Kidney epithelial cell (primary cell): ENCODE measurements at places on chromosomes 3 and 15.

- no peak for DNase-seq
These were observed 17.8 kb downstream of the PLD1 start for GRCh38 chr3:171792531-171792930.

DNA sequence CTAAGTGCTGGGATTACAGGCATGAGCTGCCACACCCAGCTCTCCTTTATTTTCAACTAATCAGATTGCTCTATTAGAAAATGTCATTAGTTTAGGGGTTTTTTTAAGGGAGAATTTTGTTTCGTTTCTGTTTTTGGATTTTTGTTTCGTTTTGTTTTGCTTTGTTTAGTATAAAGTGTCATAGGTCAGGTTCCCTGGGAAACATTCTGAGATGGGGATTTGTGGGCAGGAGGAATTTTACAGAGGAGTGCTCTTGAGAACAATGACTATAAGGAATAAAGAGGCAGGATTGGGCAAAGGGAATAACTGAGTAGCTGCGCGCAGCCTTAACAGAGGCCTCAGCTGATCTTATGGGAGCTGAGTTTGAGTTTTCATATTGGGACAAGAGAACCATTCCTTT lies 86.8 kb upstream of the NR2F2 start:
- no peak for DNase-seq

- DNase-seq = no peak
These were observed 2.7 kb downstream of the RAB8B start for GRCh38 chr15:63191895-63192618.

- DNase-seq = no peak
These were observed 13.2 kb upstream of the PCSK6 start for GRCh38 chr15:101502572-101503295.

DNA sequence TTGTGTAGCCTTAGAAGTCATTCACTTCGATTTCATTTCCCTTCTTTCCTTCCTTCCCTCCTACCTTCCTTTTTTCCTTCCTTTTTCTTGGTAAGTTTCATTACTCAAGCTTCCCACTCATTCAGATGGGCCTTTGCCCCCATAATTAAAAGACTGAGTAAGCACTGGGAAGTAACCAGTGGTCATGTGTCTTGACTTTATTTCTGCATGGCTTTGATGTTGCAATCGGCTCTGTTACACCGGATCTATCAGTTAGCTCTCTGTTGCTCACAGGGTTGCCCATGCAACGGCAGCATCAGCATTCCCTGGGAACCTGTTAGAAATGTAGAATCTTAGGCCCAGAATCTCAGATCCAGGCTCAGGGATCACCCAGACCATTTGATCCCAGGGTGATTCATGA lies 25.6 kb upstream of the LARS2 start:
- DNase-seq = no peak

GRCh38 chr3:4512895-4513616 lies 19.9 kb downstream of the ITPR1 start:
- no peak for DNase-seq

GRCh38 chr3:100257586-100257985 lies 3.2 kb upstream of the TBC1D23 start:
- DNase-seq = no peak

DNA sequence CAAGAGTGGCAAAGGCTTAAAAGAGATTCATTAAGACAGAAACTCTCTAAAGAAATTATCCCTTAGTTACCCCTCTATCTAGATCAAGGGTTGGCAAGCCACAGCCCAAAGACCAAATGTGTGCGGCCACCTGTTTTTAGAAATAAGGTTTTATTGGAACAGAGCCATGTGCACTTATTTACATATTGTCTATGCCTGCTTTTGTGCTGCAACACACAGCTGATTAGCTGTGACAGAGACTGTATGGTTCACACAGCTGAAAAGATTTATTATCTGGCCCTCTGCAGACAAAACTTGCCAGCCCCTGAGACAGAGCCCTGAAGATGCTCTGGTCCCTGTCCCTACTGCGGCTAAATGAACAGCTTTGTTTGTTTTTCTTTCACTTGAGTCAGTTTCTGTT lies 88.1 kb downstream of the ADAMTS9 start:
- DNase-seq = no peak

- no peak for DNase-seq
These were observed 76.7 kb downstream of the SCN10A start for GRCh38 chr3:38739396-38739689.

DNA sequence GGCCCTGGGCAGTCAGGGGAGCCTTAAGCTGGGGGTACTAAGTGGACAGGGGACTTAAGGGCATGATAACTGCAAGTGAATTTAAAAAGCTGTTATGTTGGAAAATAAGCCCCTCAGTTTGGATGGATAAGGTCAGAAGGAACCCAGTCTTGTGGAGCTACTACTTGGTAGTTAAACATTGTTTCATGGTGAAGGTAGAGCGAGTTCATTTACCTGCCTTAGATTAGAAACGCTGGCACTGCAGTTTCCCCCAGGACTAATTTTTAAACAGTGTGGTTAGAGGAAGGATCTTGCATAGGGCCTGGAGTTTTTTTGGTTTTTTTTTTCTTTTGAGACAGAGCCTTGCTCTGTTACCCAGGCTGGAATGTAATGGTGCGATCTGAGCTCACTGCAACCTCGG lies 31.2 kb downstream of the TRIM71 start:
- DNase-seq = no peak

DNA sequence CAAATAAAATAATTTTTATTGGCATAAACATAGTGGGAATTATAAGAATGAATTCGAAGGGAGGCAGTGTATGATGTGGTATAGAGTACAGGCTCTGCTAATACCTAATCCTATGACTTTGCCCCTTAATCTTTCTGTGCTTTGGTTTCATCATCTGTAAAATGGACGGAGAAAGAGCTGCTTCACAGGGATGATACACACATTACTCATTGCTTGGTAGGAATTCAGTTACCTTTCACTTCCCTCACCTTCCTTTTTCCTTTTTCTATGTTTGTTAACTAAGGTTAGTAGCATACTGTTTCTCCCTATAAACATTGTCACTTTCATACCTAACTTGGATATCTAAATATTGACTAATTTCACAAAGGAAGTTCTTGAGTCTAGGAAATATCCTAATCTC lies 36.2 kb downstream of the LEKR1 start:
- no peak for DNase-seq

DNA sequence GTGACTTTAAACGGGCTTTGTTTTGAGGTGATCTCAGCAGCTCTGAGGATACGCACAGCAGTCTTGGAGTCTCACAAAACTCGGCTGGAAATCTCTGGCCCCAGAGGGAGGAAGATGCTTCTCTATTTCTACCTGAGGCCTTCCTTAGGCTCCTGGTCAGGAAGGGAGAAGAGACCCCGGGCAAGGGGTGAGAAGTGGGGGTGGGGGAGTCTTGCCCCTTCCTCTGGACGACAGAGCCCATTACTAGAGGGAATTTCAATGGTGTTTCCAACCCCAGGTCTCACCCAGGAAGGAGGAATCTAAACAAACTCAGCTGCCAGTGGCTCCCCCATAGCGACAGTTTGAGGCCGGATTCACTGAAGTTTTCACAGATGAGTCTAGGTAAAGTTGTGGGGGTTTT lies 37.4 kb upstream of the PCSK6 start:
- DNase-seq = no peak

DNA sequence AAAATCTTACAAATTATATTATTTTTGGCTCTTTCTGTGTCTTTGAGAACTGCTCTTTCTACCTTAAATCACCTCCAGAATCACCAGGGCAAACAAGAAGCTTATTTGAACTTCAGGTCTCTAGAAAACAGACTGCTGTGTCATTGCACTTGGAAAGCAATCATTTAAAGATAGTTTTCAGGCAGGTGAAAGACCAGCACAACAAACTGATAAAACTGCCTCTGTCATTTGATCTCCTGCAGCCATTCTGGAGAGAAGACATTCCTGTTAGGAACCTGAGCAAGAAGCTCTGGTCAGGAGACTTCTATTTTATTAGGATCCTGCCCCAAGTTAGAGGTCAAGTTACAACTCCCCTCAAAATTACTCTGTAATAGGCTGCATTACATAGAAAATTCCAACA lies 50.7 kb upstream of the AP4E1 start:
- DNase-seq = no peak

DNA sequence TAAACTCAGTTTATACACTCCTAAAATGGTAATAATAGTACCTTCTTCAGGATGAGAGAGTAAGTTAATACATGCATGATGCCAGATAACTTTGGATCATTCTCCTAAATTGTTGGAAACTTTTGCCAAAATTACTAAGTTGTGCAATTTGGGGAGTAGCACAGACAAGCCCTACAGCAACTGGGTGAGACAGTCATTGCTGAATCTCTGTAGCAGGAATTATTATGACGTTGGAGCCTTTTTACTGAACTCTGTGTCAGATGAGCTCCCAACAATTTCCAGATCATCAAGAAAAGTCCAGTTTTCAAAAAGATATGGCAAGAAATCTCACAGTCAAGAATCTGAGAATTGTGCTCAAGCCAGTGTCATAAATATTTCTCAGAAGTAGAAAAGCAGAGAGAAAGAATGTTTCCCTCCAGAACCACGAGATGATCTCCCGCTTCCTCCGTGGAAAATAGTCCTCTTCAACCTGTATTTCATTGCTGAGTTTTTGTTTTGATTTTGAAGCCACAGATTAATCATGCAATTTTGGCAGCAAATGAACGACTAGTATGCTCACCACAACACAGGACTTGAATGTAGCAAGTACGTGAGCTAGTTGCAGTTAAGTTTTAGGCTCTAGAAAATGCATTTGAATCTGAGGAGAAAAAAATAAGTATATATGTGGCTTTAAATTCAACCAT lies 485.4 kb downstream of the CNTN6 start:
- DNase-seq = no peak

DNA sequence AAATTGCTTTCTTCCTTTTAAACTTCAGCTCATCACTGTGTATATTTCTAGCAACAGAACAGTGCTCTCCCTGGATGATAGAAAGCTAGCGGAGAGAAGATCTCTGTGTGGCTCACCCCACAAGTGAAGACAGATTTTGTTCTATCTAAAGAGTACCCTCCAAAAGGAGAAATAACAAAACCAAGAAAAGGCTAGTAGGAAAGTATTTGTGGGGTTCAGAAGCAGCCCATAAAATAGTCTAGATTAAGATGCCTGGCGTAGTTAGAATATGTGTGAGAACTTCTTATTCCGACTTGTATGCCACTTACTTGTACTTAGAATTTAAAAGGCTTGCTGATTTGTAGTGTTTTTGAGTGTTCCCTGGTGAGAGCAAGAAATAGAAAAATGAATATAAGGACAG lies 214.9 kb upstream of the IL12A start:
- no peak for DNase-seq

DNA sequence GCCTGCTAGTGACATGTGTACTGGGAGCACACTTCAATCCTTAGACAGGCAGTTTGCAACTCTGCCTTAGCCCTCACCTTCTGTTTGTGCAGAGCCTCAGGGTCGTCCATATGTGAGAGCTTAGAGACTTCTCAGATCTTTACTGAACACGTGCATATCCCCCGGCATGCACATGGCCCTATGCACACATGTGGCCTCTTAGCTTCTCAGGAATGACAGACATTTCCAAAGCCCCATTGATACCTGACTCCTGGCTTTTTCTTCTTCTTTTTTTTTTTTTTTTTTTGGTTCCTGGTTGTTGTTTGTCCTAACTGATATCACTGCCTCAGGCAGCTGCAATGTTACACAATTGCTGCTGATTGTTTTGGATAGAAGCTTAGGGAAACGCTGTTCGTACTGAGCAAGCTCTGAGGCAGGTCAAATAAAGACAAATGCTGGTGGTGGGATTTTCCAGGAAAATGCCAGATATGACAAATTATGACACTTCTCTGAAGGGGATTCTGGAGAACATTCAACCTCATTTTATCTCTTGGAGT lies 107.2 kb upstream of the RGMA start:
- no peak for DNase-seq

- DNase-seq = no peak
These were observed 2.2 kb upstream of the CPEB1 start for GRCh38 chr15:82649226-82649999.

- peak; percentile 14 for DNase-seq
These were observed 251.3 kb upstream of the NR2E3 start for GRCh38 chr15:71559098-71559497.

DNA sequence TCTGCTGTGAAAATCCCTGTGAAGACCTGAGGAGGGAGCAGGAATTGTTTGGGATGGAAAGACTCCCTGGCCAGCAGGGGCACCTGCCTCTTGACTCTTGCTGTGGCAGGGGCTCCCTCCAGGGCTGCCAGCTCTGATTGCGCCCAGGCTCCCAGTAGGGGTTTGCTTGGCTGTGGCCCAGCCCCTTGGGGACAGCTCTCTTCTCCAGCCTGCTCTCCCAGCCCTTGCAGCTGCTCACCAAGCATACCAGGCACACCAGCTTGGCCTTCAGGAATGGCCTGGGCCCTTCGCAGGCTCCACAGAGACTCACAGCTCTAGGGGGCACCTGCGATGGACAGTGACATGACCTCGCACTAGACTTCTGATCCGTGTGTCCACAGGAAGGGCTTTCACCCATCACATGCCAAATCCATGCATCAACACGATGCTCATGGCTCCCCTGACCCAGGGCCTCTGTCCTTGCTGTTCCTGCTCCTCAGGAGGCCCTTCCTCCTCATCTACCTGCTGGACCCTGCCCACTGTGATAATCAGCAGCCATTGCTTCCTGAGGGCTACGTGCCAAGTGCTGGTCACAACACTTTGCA lies 61.8 kb downstream of the SCN5A start:
- no peak for DNase-seq

GRCh38 chr15:97941572-97941971 lies 18.9 kb upstream of the ARRDC4 start:
- DNase-seq = no peak

DNA sequence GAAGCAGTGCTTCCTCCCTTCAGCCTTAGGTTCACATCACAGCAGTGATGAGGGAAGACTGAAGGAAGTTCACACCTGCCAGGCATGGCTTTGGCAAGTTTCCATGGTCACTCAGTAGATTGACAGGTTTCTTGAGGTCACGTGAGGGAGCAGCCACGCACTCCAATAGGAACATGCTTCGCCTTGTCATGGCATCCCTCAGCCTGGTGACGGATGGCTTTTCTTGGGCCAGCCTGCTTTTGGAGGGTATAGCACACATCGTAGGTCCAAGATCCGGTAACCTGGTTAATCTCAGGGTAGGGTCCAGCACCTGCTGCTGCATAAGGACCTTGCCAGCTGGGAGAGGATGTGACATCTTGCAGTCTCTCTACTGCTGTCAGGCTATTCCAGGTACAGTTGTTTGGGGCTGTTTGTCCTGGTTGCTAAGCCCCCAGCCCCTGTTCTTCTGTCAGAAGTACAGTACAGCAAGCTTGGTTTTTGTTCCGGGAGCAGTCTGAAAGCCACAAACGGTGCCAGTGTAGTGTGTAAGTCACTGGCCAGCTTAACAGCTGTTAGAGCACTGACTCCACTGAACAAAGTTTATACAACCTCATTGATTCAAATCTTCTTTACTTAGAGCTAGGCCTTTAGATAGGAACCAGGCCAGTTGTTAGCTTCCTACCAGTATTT lies 42.3 kb downstream of the PSMD6 start:
- DNase-seq = no peak

DNA sequence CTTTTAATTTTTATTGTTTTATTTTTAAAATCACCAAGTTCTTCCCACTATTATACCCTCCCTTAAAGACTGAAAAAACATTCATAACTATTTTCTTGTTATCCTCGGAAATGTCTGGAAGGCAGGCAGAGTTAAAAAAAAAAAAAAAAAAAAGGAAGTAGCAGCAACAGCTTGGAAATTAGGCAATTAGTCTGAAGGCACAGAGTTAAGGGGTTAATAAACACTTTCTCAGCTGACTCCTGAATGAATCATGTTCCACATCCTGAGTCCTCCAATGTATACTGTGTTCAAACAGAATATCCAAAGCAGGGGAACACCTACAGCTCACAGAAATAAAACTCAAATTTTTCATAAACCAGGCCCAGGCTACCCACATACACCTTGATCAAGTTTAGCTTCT lies 5.8 kb downstream of the HEXA start:
- DNase-seq = no peak

- no peak for DNase-seq
These were observed 12.0 kb upstream of the ACAD9 start for GRCh38 chr3:128867200-128868125.
